Activated naive CD4-positive, alpha-beta T cell treated with anti-CD3 and anti-CD28 coated beads, Interleukin-2, amount 50 U/mL, for 16 hours (primary cell): ENCODE measurements at places on chromosomes 16 and 17.
A peak's percentile ranks its signal among the peaks of the same experiment; 100 is the strongest.

DNA sequence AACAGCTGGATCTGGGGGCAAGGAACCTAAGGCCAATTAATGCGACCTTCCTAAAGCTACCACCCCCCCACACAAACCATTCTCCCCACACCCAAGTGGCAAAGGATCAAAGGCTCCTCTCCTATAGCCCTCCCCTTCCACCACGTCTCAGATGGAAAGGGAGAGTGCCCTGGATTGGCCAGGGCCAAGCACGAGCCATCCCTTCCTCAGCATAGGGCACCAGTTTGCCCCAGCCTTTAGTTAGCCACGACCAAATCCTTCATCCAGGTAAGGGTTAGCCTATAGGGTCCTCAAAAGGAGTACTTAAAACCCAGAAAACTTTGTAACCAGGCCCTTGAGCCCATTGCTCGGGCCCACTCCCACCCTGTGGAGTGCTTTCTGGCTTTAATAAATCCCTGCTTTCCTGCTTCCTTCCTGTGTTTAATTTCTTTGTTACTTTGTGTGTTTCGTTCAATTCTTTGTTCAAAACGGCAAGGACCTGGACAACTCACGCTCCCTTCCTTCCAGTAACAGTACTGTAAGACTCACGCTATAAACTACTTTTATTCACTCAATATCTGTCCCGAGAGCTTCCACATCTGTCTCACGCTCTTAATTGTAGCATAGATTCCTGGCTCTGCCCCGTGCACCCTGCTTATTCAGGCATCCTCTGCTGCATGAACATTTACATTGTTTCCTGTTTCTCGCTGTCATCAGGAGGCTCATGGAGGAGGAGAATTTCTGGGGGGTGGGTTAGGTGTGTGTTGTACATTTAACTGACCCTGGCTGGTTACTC is 62.3 kb downstream of the TNFRSF13B start:
- no peak for DNase-seq

DNA sequence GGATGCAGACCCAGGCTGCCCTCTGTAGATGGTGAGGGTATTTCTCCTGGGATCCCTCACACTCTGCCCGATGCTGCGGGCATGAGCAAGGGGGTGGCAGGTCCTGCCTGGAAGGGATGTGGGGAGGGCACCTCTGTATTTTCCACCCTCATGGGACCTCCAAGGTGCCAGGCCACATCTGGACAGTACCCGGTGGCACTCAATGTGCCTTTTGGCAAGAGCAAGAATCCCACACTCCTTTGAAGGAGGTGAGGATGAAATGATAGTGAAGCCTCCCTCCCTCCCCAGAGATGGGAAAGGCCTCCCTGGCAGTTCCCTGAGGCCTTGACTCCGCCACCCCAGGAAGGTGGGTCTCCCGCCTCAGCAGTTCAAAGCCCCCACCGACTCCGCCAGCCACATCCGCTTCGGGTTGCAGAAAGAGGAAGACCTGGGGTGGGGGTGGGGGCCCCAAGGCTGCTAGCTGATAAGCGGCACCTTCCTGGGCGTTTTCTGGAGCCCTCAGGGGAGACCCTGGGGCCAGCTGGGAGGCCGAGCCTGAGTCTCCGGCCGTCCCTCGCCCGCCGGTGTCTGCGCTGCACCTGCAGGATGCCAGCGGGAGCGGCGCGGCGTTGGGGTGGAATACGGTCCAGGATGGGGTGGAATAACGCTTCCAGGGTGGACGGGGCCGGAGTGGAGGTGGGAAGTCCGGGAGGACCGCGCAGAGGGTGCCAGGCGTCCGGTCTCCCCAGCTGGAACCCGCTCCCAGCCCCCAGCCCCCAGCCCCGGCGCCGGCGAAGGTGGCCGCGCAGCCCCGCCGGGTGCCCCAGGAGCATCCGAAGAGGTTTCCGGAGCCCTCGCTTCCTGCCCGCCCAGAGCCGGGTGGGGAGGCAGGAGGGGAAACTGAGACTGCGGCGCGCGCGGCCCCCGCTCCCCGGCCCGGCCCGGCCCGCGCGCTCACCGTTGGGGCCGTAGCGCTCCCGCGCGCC is 718 bp downstream of the ATP2A3 start:
- DNase-seq, result peak; percentile 52

DNA sequence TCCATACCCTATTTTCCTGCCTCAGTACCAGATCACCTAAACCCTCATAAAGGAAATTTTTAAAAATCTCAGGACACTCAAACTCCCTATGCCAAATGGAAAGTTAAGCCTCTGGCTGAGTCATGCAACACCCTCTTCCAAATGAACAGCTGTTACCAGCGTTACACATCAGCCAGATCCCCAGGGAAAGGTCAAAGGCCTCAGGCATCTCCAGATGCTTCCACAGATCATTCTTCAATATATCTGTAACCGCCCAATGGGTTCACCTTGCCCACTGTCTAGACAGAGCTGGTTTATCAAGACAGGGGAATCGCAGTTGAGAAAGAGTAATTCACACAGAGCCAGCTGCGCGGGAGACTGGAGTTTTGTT is 29.1 kb upstream of the SHCBP1 start:
- no peak for DNase-seq

- no peak for DNase-seq
These were observed 29.4 kb upstream of the PRKCA start for GRCh38 chr17:66272811-66273585.

DNA sequence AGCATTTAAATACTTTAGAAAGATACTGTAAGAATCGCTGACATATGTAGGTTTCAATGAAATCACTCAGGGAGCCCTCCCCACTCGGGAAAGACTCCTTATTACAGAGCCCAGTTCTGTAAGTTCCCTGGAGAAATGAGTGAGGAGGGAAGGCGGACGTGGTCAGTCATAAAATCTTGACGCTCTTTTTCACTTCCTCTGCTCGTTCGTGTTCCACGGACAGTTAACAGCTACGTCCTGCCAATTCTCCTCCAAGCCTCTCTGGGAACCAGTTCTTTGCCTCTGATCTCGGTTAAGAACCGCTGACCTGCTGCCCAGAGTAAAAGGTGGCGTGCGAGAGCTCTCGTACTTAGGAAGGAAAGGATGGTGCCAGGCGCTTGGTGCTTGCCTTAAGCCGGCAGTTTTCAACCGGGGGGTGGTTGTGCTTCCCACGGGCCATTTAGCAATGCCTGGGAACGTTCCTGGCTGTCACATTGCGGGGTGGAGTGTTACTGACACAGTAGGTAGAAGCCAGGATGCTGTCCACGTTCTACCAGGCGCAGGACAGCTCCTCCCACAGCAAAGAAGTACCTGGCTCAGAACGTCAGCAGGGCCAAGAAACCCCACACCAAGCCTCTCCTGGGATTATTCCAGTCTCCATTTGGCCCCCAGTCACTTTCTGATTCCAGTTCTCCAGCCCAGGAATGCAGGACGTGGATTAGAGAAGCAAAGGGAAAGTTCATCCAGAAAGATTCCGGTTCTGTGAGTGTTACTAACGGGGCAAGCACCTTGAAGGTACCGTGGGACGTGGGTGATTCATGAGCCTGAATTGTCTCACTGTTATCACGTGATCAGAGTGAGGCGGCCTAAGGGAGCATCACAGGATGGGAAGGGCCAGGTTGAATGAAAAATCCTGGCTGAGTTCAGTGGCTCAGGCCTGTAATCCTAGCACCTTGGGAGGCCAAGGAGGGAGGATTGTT is 87.7 kb downstream of the MRM3 start:
- DNase-seq, result no peak

DNA sequence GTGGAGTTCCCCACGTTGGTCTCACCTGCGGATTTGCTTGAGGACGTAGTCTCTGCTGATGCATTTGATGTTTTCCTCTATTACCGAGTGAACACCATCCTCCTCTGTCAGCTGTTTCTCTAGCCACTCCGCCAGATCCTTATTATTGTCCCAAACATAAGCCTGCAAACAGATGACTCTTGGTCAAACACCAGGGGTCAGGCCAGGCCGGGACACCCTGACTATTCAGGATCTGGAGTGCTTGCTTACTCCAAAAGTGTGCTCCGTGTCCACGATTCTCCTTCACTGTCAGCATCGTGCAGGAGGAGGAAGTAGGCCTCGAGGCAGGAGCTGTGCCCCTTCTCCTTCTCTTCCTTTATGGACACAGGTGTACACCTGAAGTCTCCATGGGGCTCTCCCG is 140.2 kb downstream of the AATF start:
- no peak for DNase-seq

DNA sequence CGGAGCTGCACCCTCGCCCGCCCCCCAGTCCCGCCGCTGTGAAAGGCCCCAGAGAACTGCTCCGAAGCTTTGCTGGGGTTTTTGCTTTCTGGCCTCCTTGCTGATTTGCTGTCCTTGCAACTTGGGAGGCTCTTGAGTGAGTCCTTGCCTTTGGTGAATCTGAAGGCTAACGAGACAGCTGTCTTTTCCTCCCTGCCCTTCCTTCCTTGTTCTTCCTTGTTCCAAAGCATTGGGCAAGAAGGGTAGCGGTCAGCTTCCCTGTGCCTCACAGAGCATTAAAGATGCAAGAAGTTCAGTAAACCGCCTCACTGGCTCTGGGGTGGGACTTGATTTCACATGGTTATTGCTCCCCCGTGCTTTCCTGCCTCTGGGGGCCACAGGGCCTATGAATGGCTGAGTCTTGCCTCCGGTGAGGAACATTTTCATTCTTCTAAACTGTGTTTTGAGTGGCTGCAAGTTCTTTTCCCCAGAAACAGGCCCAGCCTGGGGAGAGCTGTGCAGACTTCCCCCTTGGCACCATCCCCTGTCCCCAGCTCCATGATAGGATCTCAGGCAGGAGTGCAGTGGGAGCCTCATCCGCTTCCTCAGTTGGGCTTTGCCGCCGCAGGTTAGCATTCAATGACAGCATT is 1.4 kb downstream of the YPEL2 start:
- peak; percentile 28 for DNase-seq

DNA sequence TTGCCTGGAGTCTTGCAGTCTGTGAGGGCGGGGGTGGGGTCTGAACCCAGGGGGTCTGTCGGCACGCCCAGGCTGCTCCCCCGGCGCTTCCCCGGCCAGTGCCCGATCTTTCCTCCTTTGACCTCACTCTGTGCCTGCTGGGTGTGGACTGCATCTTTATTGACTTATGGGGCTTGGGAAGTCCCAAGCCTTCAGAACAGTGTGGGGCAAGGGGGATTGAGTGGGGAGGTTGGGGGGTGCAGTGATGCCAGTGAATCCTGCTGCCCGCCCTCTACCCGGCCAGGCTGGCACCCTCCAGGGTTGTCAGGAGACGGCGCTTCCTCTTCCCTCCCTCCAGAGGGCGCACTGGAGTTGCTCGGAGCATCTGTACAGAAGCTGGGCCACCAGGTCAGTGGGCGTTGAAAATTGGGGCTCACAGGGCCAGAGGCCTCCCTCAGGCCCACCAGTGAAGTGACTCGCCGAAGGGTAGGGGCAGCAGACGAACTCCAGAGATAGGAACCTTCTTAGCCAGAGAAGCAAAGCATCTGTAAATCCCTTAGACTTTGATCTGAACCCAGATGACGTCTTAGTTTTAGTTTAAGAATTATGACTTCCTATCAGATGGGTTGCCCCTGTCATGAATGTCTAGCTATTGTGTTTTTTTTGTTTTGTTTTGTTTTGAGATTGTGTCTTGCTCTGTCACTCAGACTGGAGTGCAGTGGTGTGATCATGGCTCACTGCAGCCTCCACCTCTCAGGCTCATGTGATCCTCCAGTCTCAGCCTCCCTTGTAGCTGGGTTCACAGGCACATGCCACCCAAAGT is 184.8 kb upstream of the CIBAR2 start:
- peak; percentile 57 for DNase-seq

DNA sequence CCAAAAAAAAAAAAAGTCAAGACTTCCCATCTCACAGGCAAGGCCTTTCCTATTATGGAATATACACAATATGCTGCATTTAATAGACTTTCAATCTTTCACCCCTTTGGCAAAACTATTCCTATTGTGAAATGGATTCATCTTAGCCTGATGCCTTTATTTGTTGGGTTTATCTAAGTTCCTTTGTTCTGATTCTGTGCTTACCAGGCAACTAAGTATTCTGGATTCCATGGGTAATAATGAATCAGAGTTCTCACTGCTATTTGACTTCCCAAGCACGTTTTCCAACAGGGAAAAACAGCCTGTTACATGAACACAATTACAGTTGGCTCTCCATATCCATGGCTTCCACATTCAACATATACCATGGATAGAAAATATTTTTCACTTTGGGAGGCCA is 135.5 kb downstream of the MYO1D start:
- no peak for DNase-seq

GRCh38 chr16:968620-969019 is 2.2 kb downstream of the LMF1 start:
- no peak for DNase-seq

- DNase-seq, result no peak
These were observed 33.7 kb upstream of the TNRC6C start for GRCh38 chr17:77924757-77925336.

GRCh38 chr17:82092628-82092994 is 5.4 kb downstream of the FASN start:
- no peak for DNase-seq

GRCh38 chr16:14106457-14106856 is 35.3 kb downstream of the MRTFB start:
- no peak for DNase-seq

GRCh38 chr17:45852535-45853297 is 8.0 kb downstream of the SPPL2C start:
- DNase-seq, result peak; percentile 64

GRCh38 chr17:71032746-71033273 is 863.5 kb downstream of the KCNJ2 start:
- no peak for DNase-seq

GRCh38 chr16:11890231-11890965 is 25.4 kb downstream of the GSPT1 start:
- DNase-seq, result no peak

- DNase-seq, result no peak
These were observed 3.6 kb upstream of the WDR24 start for GRCh38 chr16:693766-694165.

GRCh38 chr17:77404812-77405581 is 264.2 kb downstream of the SEC14L1 start:
- DNase-seq, result peak; percentile 82

GRCh38 chr17:72417627-72418026 is 296.8 kb downstream of the SOX9 start:
- DNase-seq, result no peak

DNA sequence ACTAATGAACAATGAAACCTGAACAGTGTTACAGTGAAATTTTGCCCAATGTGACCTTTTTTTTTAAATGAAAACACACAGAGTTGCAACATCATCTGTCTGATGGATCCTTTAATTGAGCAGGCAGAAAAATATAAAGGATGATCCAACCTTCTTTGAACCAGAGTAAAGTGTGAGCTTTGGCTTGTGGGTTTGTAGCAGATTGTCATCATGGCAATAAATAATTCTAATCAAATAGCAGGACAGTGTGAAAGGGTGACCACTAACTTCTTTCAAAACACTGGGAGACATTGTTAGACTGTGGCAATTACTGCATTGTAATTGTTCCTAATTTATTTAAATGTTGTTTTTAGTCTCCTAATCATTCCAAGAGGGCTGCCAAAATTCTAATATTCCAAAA is 197.2 kb downstream of the CHD9NB start:
- DNase-seq, result no peak
